ENCODE measurements at places on chromosomes 16 and 17.

GRCh38 chr17:60934723-60935122 is 257.1 kb downstream of the BCAS3 start:
- DNase-seq: no peak

DNA sequence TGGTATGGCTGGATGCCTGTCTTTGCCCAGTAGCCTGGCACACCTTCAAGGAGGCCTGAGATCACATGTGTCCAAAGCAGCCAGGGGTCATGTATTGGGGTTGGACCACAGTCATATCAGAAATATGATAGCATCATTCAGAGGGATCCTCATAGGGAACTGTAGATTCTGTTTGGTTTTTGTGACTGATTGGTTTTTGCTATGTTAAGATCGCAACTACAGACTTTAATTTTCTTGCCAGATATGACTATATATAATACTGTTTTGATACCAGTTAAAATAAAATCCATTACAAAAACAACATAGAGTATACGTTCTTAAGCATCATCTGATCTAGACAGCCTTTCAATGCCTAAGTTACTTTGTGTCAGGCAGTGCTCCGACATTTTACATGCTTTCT is 11.8 kb upstream of the SMPD3 start:
- DNase-seq: no peak

DNA sequence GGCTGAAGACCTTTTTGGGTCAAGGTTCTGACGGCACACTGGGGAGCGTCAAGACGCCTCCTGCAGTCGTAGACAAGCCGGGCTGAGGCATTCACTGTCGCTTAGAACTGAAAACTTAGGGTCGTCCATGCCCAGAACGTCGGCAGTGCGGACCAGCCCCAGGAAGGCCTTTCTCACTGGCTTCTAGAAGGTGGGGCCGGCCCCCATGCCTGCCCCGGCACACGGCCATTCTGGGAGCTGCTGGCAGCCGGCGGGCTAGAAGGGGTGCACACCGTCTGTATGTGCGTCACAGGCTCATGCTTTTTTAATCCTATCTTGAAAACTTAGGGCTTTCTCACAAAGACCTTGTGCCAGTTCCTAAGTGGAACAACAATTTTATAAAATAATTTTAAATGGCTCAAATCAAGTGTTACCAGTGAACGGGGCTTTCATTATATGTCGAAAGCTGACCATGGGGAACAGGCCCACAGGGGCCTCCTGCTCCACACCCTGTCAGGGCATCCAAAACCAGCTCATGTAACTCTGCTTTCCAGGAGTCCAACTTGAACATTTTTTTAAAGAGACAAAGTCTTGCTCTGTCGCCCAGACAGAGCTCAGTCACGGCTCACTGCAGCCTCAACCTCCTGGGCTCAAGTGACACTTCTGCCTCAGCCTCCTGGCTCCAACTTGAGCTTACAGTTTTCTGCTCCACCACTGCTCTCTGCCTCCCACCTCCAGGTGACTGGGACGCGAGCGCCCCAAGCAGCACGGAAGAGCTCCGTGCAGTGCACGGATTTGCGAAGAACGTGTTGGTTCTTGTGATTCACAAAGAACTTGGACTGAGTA is 111.2 kb downstream of the ANKRD11 start:
- DNase-seq: no peak

DNA sequence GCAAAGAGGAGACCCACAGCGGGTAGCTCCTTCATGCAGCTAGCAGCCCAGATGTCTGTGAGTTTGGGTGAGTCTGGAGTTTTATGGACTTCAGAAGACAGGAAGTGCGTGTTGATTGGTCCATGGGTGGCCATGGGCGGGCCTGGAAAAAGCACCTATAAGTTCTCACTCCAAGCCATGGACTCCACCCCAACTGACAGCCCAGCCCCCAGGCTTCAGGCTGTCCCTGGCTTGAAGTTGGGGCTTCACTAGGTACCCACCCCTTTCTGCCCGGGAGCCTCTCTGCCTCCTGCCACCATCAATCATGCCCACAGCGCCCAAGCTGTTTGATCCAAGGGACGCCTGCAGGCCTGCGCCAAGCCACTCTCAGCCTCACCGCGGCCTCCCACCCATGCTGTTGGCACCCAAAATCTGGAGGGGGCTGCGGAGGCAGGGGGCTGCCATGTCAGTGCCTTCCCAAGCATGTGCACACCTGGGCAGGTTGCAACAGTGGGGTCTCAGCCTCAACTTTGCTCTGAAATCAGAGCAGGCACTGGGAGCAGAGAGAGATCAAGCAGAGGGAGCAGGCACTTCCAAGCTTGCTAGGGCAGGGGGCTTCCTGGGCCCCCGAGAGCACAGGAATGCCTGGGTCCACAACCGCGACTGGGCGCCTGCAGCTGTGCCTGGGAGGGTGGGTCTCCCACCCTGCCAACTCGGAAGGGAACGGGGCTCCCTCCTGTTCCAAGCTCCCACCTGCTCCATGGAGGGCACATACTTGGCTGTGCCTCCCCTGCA is 1503.7 kb downstream of the CDH11 start:
- no peak for DNase-seq

DNA sequence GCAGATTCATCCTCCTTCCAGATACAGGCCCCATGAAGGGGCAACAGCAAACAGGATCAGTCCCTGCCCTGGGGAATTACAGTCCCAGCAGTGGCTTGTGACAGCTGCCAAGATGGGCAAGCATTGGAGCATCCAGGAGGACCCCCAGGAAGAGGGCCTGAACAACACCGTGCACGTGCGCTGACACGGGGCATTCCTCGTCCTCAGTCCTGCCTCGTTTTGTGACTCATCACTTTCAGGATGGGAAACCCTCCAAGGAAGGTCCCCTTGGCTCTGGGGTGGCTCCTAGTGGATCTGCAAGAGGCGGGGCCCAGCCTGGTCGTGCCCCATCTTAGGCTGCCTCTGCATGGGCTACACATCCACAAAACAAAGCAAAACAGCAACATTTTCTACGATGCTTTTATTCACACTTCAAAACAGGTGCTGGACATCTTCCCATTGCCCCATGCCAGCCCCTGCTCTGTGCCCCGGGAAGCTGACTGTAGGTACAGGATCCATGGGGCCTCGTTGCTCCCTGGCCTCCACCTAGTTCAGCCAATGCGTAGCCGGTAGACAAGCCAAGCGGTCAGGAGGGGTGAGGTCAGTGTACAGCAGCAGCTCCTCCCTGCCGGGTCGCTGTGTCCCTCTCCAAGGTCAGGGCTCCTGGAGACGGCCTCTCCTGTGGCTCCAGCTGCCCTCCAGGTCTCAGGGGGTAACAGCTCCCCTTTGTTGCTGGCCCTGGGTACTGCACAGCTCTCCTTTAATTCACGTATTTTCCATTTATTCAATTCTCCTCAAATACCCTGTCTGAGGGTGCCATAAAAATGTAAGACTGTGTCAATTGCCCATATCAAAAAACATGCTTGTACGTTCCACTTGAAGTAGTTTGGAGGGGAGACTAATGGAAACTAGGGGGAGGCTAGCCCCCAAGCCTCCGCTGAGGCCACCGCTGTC is 32.2 kb downstream of the ACTG1 start:
- DNase-seq: no peak

GRCh38 chr16:66188917-66189725 is 177.4 kb upstream of the CDH5 start:
- DNase-seq: no peak

- DNase-seq: no peak
These were observed 15.4 kb downstream of the USP6 start for GRCh38 chr17:5131146-5131715.

DNA sequence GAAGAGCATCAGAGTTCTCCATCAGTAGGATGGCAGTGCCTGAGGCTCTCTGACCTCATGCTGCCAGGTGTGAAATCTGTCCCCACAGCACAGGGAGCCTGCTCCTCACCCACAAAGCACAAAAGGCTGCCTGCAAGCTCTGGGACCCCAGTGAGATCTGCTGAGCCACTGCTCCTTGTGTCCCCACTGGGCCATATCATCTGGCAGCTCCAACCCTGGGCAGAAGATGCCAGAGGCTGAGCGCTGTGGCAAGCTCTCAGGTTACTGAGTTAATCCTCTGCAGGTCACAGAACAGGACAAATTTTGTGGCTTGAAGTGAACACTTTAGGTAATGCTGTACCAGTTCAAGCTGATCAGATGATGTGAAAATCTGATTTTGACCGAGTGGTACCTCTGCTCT is 26.7 kb upstream of the ERN1 start:
- no peak for DNase-seq

GRCh38 chr16:674968-675883 is at the start of gene RHBDL1:
Gene RHBDL1 (plus strand): TSS chr16:675671. CDS start chr16:675791, 120 bp downstream.
- no peak for DNase-seq

DNA sequence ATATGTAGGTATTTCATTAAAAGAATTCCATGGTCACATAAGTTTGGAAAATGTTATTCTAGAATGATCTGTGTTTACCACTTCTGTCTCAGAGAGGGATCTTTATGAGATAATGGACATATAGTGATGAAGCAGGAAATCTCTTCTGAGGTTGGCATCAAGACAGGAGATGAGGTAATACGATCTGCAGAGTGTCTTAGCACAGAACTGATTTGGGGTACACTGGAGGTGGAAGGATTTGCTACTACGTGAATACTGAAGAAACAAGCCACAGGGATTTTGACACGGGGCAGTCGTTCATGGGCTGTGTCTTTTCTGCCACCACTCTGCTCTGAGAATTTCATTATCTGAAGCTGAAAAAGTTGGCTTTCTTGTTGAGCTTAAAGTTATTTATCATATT is 5.5 kb downstream of the CBFB start:
- no peak for DNase-seq

- no peak for DNase-seq
These were observed 17.1 kb downstream of the CDH5 start for GRCh38 chr16:66383551-66383950.

- no peak for DNase-seq
These were observed 14.0 kb upstream of the CYB5B start for GRCh38 chr16:69410219-69410990.

- DNase-seq: no peak
These were observed 10.0 kb upstream of the NOS2 start for GRCh38 chr17:27810211-27810901.

GRCh38 chr17:73592079-73592415 is 52.2 kb downstream of the SDK2 start:
- no peak for DNase-seq

GRCh38 chr17:81245665-81246342 is 6.7 kb downstream of the NDUFAF8 start:
- DNase-seq: no peak

DNA sequence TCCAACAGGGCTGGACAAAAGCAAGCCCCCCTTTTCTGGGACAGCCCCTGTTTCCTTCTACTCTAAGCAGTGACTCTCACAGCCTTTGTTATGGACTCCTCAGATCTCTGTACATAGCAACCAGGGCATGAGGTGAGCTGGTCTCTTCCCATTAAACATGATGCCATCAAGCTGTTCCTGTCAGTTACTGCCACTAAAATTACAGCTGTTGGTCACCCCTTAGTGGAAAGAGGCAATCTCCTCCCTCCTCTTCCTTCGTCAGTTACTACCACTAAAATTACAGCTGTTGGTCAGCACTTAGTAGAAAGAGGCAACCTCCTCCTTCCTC is 95.2 kb upstream of the SMIM36 start:
- no peak for DNase-seq

- DNase-seq: no peak
These were observed 11.5 kb downstream of the NHERF1 start for GRCh38 chr17:74759941-74760340.

DNA sequence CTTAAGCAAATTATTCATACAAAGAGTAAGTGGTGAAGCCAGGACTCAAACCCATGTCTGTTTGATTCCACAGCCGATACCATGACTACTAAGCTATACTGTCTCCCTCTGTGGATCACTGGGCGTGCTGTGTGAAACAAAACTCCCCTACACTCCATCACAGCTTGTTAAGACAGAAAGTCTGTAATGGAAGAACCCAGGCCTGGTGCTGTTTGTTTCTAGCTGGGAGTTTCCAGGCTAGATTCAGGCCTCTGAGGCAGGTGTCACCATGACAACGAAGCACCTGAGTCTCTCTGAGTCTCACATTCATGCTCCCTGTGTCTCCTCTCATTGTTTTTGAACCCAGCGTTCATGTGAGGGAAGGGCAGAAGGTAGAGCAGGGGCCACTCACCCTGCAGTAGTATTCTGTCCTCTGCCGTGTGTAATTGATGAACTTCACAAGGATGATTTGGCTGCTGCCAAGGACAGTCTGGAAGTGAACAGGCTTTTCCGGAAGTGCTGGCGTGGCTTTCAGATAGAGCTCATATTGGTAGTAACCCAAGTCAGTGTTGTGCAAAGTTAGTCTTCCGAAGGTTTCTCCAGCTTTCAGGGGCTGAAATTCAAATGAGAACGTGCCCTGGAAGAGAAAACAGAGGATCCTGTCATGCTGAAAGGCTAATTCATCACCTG is 8.6 kb upstream of the VAC14 start:
- no peak for DNase-seq

- no peak for DNase-seq
These were observed 34.4 kb downstream of the SLC7A5 start for GRCh38 chr16:87834668-87835473.

All from CD4-positive, alpha-beta T cell treated with Interleukin-17A for 4 hours (primary cell).